ENCODE measurements at places on chromosomes 4 and X.
A peak's percentile ranks its signal among the peaks of the same experiment; 100 is the strongest.

DNA sequence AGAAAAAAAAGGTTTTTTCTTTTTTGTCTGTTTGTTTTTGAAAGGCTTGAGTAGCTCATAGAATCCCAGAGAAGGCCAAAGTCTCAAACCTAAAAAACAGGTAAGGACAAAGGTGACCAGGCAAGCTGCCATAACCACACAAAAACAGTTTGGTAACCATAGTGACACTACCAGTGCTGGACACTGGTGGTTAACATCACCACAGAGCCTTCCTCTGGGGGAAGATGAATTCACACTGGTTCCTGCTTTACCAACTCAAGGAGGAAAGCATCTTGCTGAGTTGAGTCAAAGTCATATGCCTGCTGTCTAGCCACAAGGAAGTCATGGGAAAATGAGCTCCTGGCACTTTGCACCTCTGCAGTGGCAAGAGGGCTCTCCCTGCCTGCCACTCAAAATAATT, 32.5 kb downstream of the IDS start:
- DNase-seq: no peak

- DNase-seq: no peak
Measured at GRCh38 chr4:71268166-71268565, 70.7 kb upstream of the SLC4A4 start.

DNA sequence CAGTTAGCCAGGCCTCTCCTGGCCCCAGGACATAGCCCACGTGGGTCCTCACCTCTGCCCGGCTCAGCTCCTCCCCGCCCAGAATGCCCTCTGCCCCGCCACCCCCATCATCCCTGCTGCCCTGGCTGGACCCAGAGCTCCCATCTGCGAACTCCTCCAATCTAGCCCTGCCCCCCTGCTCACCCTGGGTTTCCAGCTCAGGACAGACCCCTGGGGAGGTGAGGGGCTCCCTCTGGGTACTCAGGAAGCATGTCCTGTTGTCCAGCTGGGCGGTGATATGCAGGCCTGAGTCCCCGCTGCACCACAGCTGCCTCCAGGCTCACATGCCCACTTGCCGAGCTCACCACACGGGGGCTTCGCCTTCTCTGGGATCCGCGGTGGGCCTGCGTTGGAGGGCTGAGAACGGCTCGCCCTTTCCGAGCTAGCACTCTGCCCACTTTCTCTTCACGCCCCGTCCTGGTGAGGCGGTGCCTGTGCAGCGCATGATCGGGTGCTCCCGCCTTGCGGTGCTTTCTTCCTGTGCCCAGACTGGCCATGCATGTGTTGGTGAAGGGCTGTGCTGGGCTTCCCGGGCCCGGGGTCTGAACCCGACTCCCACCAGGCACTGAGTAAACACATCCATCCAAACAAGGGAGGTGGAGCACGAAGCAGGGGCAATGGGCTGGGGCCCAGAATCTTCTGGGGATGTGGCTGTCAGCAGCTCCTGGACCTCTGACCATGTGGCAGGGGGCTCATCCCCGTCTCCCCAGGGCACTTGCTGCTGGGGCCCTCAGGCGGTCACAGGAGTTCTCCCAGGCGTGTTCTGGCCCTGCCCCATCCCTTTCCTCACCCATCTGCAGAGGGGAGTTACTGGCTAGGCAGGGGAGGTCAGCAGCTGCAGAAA, 74.3 kb downstream of the RGS12 start:
- DNase-seq: no peak

- no peak for DNase-seq
Measured at GRCh38 chr4:1445716-1446445, 39.6 kb upstream of the NKX1-1 start.

GRCh38 chrX:150365051-150365989, 2.2 kb downstream of the MAMLD1 start:
- no peak for DNase-seq

- DNase-seq: no peak
Measured at GRCh38 chrX:40727093-40727492, 8.2 kb downstream of the MED14 start.

GRCh38 chr4:98468709-98469108, 189.7 kb downstream of the TSPAN5 start:
- DNase-seq: no peak

GRCh38 chrX:13790206-13791131, 26.4 kb downstream of the GPM6B start:
- no peak for DNase-seq

DNA sequence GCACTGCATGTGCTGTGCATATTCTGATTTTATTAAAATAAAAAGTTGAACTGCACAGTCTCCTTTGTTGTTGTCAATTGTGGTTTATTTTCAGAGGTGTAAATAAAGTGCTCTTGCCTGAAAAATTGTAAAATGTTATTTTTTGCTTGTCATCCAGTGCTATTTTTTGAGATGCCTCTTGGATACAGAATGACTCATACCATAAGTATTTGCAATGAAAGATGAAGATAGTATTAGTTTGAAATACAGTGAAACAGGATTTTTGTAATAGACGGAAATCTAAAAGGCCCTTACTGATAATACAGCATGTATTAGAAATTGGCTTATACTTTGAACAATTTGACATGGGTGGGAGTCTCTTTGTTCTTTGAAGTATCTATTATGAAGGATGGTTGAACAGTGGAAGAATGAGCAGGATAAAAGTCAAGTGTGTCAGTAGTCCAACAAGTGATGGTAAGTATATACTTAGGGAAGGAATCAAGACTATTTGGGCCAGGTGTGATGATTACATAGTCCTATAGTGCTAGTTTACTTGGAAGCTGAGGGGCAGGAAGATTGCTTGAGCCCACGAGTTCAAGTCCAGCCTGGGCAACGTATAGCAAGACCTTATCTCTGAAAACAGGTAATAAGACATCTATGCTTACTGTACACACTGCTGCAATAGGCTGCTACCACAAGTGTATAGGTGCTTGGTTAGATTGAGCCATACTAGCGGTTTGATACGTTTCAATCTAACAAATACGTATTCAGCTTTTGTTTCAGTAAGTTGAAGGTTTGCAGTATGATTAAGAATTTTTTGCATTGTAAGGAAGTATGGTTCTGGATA, 16.4 kb downstream of the DDX3X start:
- no peak for DNase-seq

DNA sequence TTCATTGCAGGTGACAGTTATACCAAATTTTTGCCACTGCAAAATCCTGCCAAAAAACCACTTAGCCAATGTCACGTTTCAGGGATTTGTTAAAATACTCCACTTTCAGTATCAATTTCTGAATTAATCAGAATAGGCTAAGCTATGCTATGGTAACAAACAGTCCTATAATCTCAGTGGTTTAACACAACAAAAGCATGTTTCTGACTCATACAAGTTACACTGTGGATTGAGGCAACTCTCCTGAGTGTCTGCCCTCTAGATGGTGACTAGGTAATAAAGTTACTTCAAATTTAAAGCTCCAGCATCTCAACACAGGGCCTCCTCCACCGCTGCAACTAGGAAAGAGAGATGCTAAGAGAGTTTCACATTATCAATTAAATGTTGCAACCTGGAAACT, 23.0 kb upstream of the RADX start:
- DNase-seq: no peak

GRCh38 chr4:7823416-7823824, 116.2 kb downstream of the AFAP1 start:
- no peak for DNase-seq

- DNase-seq: no peak
Measured at GRCh38 chr4:139154538-139154937, 22.5 kb downstream of the ELF2 start.

DNA sequence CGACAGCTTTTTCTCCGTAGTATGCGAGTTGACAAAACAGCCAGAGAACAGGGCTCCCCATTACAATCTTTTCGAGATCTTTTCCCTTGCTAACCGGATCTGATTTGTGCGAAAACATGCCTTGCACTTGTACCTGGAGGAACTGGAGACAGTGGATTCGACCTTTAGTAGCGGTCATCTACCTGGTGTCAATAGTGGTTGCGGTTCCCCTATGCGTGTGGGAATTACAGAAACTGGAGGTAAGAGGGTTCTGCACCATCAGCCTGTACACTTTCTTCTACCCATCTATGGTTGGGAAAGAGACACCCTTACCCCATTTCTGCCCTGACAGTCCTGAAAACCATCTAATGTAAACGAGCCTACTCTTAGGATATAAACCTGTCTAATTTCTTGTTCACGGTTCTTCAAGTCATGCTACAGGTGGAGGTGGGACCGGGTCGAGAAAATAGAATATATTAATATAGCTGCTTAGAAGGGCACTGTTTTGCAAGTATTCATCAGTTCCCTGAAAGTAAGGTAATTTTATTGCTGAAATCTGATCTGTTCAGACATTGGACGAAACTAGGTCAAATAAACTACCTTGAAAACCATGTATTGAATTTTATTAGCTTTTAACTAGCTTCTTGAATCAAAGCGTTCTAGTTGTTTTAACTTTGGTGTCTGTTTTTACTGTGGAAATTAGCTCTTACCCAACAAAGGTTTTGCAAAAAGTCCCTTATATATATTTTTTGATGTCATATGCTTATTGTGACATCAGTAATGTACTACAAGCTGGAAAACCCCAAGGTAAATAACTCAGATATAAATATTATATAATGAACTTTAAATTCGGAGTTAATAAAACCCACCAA, 869 bp downstream of the TMEM184C start:
- DNase-seq: no peak

GRCh38 chrX:17187136-17187756, 187.8 kb upstream of the NHS start:
- no peak for DNase-seq

- peak; percentile 25 for DNase-seq
Measured at GRCh38 chrX:63686878-63687714, 97.9 kb downstream of the ARHGEF9 start.

DNA sequence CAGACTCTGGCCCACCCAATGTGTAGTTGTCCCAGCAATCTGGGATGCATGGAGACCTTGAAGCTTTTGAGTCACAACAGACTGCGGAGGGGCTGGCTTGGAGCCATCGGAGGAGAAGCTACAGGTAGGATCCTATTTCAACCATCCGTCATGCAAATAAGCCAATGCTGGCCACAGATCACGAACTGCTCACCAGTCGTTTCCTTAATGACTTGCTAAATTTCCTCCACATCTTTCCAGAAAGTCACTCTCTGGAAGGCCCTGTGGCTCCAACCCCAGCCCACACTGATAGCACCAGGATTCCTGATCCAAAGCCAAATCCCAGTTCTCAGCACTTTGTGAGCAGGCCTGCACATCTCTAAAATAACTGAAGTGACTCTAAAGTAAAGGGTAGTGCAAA, 321.3 kb downstream of the RAB28 start:
- no peak for DNase-seq

DNA sequence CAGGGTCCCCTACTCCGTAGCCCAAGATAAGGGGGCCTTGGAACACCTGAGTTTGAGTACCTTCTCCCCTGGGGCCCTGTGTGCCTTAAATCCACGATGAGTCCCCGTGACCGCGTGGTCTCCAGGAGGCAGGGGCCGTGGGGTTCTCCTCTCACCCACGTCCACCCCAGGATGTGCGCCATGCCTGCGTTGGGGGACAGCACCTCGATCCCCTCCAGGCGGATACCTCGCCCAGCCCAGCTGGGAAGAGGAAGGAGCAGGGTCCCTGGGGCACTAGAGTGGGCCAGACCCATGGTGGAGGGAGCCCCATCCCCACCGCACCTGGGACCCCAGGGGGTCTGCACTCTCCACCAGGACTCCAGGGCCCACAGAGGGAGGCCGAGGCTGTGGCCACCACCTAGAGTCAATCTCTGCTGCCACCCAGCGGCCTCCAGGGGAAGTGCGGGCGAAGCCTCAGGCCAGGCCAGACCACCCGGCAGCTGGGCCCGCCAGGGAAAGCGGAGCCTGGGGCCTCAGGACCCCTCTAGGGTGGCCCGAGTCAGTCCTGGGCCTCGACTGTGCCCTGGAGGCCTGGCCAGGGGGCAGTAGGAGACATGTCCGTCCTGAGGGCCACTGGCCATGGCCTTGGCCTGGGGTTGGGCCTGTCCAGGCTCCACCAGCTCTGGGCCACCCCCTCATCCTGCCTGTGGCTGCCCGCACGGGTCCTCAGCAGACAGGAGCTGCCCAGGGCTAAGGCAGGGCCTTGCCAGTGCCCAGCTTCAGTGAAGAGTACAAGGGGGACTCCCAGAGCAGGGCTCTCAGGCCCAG, 55.0 kb downstream of the FAM53A start:
- DNase-seq: peak; percentile 2

DNA sequence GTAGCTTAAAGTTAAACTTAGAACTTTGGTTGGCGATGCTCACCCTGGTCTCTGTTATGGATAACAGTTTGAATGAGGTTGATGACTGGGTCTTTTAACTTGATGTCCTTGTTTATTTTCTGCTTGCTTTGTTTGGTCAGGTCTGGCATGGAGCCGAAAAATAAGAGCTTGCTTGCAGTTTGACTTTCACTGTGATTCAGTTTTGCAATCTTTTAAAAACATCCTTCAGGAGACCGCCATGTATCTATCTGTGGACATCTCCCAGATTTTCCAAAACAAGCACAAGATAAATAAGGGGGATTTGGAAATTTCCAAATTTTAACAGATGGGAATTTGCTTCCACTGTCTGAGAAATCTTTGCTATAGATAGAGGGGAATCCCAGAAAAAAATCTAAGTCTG, 246.7 kb downstream of the PALLD start:
- DNase-seq: no peak

GRCh38 chr4:47287735-47288134, 175.8 kb downstream of the COMMD8 start:
- DNase-seq: peak; percentile 10

Measured in HS-5 (cell line).